ENCODE measurements at places on chromosomes 3 and 15. TPM values are rescaled to one million over a fixed set of nuclear protein-coding genes. Genes with fewer than 3 reads are reported as not detected.

The TGM5 gene
- 0.78 TPM for total RNA-seq

DNA sequence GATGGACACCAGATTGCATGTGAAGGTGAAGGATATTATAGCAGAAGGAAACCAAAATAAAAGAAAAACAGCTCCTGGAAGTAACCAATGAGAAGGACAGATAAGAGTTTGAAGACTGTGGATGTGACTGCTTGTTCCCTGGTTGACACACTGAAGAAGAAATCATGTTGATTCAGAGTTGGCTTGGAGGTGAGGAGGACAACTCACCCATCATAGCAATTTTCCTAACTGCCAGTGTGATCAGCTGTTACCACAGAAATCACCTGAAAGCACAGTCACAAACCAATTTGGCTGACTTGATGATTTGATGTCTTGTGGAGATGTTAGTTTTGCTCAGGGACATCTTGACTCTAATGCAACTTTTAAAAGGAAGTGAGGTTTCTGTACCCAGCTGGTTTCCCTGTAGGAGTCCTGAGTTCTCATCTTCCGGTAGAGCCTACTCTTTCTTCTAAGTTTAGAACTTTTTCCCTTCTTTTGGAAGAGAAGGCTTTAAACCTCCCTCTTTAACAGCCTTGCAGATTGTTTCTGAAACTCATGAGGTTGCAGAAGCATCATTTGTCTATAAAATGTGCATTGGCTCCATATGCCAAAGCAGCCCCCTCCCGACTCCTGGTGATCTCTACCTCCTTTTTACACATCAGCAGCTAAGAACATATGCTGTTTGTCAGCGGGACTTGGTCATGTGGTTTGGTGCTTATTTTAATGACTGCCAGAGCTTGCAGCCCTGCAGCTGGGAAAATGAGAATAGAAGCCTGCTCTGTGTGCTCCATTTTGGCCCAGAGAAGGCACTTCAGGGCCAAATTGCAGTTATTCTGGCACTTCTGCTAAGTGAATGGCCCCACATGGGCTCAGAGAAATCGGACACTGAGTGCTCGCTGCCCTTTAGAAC lies 10.3 kb downstream of the ATG7 start:
- H3K27ac ChIP-seq, result peak overlapping the region; percentile 76
- H3K27me3 ChIP-seq, result no peaks in the 10 kb centered on the region
- no peaks in the 10 kb centered on the region for H3K36me3 ChIP-seq
- peaks cover 29% of the 10 kb centered on the region for H3K4me1 ChIP-seq

- H3K27me3 ChIP-seq, result no peaks in the 10 kb centered on the region
- no peaks in the 10 kb centered on the region for H3K36me3 ChIP-seq
- DNase-seq, result no peak
- H3K4me3 ChIP-seq, result no peak overlapping the region
- no peaks in the 10 kb centered on the region for H3K4me1 ChIP-seq
These were observed 210.0 kb upstream of the NDN start for GRCh38 chr15:23897091-23897490.

The CCR2 gene
- 0.36 TPM for total RNA-seq

GRCh38 chr3:69178838-69179739 lies 56.7 kb upstream of the LMOD3 start:
- DNase-seq, result no peak
- no peaks in the 10 kb centered on the region for H3K27me3 ChIP-seq
- H3K4me1 ChIP-seq, result no peaks in the 10 kb centered on the region
- no peak overlapping the region for H3K4me3 ChIP-seq

- H3K27ac ChIP-seq, result no peak overlapping the region
- H3K36me3 ChIP-seq, result no peaks in the 10 kb centered on the region
- no peaks in the 10 kb centered on the region for H3K4me1 ChIP-seq
- no peaks in the 10 kb centered on the region for H3K27me3 ChIP-seq
- H3K4me3 ChIP-seq, result no peak overlapping the region
These were observed 27.7 kb downstream of the PLD1 start for GRCh38 chr3:171782617-171783016.

- H3K36me3 ChIP-seq, result no peaks in the 10 kb centered on the region
- H3K27ac ChIP-seq, result peak overlapping the region; percentile 96
These were observed 778 bp upstream of the AP4E1 start for GRCh38 chr15:50907601-50908208.

The KLHL6 gene
- 0.42 TPM for total RNA-seq

The ISL2 gene
- total RNA-seq, result not detected

The PLSCR2 gene
- total RNA-seq, result not detected

DNA sequence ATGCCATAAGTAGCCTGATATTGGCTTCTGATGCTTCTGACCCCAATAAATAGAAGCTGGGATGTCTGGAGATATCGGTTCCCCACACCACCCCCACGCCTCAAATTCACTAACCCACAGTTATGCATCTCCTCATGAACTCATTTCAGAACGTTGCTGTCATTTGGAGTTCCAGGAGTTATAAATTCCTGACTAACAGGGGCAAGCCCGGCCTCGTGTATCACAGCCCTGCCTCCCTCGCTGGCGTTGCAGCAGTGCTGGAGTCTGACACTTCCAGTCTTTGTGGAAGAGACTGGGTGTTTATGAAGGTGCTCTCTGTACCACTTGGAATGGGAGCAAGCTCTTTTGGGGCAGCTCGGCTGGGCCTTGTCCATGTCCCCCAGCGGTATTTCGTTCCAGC lies 101.0 kb downstream of the ANP32A start:
- H3K27me3 ChIP-seq, result no peaks in the 10 kb centered on the region
- H3K27ac ChIP-seq, result no peak overlapping the region
- H3K36me3 ChIP-seq, result no peaks in the 10 kb centered on the region
- no peak for DNase-seq
- no peaks in the 10 kb centered on the region for H3K4me1 ChIP-seq
